GM12878 (cell line): ENCODE measurements at places on chromosomes 6 and 20.
A peak's percentile ranks its signal among the peaks of the same experiment; 100 is the strongest.

- DNase-seq, result no peak
Measured at GRCh38 chr6:34240329-34241248, 3.9 kb downstream of the HMGA1 start.

- DNase-seq, result no peak
Measured at GRCh38 chr20:35947489-35947888, 6.8 kb downstream of the SCAND1 start.

DNA sequence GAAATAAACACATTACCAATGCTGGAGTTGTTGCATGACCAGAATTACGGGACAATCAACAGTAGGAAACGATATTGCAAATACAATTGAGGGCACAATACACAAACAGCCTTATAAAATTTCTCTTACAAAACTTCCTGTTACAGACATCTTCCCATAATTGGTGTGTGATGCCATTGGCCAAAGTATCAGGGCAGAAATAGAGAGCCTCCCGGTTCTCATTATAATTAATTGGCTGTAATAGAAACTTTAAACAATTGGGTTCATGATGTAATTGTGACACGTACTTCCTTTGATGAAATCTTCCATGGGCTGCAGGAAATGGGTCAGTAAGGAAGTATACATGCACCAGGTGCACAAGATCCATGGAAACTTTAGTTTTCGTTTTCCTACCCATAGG lies 40.3 kb upstream of the RALGAPA2 start:
- DNase-seq, result no peak

GRCh38 chr6:1519597-1519996 lies 90.1 kb upstream of the FOXC1 start:
- DNase-seq, result no peak

DNA sequence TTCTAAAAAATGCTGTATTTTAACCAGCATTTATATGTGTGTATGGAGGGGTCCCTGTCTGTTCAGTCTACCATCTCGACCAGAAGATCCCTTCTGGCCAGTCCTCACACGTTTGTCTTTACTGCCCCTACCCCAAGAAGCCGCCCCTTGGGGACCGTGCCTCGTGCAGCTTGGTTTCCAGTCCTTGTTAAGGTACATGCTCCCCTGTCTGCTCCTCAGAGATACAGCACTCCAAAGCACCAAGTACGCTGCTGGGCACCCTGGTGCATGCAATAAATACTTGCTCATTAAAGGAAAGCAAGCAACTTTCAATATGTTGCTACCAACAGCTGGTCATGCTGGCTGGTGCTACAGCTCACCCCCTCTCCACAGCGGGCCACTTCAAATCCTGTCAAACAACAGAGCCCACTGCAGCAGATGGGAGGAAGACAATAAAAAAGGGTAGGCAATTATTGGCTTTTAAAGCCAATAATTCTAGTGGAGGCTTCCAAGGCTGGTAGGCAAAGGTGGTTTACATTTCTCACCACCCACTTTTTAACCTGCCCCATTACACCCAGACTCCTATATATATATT lies 61.6 kb downstream of the PSMG4 start:
- no peak for DNase-seq

DNA sequence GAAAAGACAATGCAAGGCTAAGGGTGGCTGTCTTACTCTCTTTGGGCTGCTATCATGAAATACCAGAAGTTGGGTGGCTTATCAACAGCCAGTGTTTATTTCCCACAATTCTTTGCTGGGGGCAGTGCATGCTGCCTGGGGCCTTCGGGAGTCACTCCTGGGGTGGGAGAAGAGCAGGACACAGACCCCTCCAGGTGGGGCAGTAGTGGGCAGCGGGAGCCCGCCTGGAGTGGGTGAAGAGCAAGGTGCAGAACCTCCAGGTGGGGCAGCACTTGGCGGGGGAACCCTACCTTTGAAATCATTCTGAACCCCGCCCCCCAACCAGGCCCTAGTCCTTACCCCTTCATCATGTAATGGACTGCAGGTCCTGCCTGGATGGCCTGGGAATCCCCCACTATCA lies 69.6 kb upstream of the THBS2 start:
- DNase-seq, result no peak

GRCh38 chr6:74551896-74552295 lies 654.0 kb downstream of the COL12A1 start:
- no peak for DNase-seq

- no peak for DNase-seq
Measured at GRCh38 chr6:138914701-138915100, 73.4 kb downstream of the REPS1 start.

GRCh38 chr6:33950891-33951889 lies 147.4 kb upstream of the MLN start:
- DNase-seq, result no peak

DNA sequence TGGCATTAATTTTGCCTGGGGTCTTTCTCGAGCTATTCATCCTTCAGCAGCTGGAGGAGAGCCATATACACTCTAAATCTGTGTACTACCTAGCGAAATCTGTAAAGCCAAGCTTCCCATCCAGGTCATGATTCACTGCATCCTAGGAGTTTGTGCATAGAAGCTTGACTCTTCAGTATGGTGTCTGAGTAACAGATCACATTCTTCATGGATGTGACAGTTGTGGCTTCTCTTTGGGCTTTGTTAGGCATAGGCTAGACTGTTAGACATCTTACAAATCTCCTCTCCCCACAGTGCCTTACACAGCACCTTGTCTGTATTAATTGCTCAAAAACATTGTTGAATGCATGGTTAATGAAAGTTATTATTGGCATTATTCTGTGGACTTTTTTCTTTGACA lies 177.0 kb downstream of the EYA4 start:
- no peak for DNase-seq

- no peak for DNase-seq
Measured at GRCh38 chr6:39792540-39793450, 619 bp downstream of the DAAM2 start.

- DNase-seq, result no peak
Measured at GRCh38 chr6:36938536-36938935, 16.0 kb upstream of the PI16 start.

DNA sequence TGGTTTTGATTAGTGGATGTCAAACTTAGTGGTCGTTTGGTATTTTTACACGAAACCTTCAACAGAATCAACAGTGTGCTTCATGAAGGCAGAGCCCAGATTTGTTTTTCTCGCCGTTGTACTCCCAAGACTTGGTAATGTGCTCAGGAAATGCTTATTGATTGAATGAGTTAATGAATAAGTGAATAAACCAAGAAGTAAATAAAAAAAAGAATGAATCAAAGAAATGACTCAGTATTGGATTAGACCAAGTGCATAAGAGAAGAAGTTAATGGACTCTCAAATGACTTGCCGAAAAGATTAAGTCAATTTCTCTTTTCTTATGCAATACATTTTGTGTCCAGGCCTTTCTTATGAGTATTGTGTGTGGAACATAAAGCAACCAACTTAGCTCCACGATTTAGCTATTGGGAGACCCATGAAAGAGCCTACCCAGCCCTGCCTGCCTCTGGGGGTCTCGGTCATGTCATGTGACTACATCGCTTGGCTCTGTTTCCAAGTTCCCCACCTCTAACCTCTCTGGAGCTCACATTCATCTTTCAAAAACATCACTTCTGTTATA lies 10.6 kb upstream of the FUCA2 start:
- DNase-seq, result no peak

DNA sequence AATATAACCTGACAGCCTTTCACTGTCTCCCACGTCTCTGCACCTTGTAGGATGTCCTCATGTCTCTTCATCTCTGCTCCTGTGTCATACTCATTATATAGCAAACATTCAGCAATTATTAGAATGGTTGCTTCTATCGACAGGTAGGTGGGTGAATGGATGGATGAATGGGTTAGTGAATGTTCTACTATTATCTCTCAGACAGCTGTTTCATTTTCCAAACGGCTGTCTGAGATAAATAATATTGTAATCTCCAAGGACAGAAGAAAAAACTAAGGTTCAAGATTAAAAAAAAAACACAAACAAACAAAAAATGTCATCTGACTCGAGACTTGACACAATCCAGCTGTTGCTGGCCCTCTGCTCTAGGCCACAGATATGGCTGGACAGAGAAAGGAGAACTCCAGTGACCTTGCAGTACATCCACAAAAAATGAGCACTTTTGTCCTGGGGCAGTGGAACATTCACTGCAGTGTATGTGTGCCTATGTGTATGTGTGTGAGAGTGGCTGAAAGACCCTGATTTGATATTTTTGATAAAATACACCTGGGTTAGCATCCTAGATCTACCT lies 2.1 kb downstream of the HNF4A start:
- no peak for DNase-seq

DNA sequence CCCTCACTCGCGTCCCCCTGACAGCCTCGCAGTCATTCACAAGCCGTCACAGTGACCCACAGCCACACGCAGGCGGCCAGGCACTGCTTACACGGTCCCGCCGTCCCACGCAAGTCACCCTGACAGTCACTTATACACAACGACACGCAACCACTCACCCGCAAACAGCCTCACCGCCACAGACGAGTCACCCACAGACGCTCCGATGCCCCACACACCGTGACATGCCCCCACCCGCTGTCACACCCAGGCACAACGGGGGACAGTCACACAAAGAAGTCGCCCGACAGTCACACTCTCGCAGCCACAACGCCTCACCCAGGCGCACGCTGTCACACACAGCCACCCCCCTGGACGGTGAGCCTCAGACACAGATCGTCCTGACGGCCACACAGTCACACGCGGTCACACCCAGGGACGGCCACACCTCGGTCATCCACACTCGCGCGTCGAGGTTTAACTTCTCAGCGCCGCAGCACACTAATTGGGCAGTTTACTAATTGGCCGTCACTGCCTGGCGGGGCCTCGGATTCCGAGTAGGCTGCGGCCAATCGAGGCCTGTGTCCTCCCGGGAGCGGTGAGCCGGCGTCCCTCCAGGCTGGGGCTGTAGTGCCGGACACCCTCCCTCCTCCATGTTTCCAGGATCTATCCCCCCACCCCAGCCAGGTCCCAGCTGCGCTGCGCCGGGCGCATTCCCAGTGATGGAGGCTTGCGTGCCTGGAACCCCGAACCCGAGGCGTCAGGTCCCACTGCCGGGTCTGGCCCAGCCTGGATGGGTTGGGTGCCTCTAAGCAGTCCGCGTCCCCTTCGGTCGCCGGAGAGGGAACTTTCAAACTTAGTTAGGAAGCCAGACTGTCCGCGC lies 790 bp downstream of the TOX2 start:
- no peak for DNase-seq

- DNase-seq, result no peak
Measured at GRCh38 chr20:48920527-48921167, 864 bp upstream of the ARFGEF2 start.

DNA sequence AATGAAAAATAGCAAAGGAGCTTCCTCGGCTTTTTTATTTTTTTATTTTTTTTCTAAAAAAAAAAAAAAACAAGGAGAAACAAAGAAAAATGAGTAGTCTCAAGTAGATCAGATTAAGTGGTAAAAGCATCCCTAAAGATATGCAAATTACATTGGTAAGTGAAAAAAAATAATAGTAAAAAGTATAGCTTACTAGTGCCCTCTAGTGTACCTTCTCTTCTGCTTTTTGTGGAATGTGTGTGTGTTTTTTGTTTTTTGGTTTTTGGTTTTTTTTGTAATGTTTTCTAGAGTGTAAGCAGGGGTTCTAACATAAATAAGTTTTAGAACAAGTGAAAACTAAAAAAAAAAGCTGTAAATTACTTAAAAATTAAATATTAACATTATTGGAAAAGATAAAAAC lies 1062.0 kb downstream of the HACE1 start:
- DNase-seq, result no peak

GRCh38 chr6:3872370-3872854 lies 23.2 kb downstream of the FAM50B start:
- no peak for DNase-seq

DNA sequence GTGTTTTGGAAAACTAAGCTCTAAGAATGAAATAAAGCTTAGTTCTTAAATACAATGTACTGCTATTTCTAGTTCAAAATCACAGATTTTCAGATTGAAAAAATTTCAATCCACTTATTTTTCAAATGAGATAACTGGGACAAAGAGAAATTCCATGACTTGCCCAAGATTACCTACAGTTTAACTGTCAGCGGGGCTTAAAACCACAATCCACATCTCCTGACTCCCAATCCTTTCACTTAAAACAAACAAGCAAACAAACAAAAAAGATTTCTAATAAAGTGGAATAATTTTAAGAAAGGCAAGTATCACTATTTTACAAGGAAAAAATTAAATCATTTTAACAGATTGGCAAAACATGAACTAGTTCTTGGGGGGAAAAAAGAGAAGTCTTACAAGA lies 4.2 kb downstream of the PHIP start:
- DNase-seq, result no peak

DNA sequence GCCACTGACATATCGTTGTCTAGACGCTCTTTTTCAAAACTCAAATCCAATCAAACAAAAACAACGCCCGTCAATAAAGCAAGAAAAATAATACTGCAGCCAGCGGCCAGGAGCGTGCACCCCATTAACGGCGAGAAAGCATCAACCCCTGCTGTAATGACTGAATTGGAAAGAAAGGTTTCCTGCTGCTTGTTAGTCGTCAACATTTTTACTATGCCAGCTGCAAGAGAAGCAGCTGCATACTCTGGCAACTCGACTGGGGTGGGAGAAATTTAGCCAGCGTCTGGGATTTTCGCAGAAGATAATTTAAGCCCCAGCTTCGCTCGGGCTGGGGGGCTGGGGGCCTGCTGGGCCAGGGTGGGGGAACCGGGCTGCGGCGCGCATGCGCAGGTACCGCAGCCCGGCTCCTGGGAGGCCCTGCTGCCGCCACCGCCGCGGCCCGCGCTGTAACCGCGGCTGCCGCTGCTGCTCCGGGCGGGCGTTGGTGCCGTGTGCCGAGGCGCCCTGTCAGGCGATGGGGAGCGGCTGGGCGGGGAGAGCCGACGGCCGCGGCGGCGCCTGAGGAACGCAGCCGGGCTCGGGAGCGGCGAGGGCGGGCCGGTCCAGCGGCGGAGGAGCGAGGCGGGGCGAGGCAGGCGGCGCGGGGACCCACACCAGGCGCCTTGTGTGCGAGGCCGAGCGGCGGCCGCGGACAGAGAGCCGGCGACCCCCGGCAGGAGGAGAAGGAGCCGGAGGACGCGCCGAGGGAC lies 732 bp upstream of the STXBP5 start:
- peak; percentile 9 for DNase-seq

GRCh38 chr6:10962673-10963072 lies 75.8 kb downstream of the SYCP2L start:
- no peak for DNase-seq

DNA sequence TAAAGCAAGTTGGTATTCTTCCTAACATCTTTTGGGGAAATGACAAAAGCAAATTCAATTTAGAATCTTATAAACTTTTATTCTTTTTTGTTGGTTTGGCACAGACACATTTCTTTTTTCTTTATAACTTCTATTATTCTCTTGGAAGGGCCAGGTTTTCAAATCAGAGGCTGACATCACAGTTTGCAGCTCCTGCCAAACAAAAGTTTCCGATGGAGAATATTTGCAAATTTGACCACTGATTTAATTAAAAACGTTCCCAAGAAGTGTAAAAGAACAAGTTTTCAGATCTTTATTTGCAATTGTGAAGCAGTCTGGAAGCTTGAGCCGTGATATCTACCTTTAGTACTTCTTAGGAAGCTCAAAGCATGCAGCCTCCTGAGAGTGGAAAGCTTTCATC lies 53.8 kb upstream of the CD83 start:
- DNase-seq, result no peak

GRCh38 chr20:23117738-23118137 lies 31.6 kb upstream of the CD93 start:
- DNase-seq, result no peak

GRCh38 chr6:125123468-125124048 lies 30.0 kb upstream of the TPD52L1 start:
- no peak for DNase-seq
